ENCODE measurements at places on chromosomes 5 and 9.

- DNase-seq = no peak
Measured at GRCh38 chr9:121816845-121817450, 165.5 kb downstream of the DAB2IP start.

DNA sequence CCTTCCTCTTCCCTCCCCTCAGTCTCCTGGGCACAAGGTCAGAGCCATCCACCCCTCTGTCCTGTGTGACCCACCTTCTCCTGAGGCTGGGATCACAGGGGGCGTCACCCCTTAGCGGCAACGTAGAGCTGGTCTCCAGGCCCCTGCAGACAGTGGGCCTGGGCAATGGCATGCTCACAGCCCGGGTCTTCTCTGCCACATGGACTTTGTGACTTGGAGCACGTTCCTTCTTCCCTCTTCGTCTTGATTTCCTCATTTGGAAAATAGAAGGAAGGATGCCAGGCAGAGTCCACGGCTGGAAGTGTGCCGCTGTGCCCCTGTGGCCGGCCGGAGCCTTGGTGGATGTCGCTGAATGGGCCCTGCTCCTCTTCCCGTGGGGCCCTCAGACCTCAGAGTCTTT, 10.0 kb downstream of the RXRA start:
- DNase-seq = no peak

GRCh38 chr5:36772276-36773140, 104.1 kb upstream of the NIPBL start:
- no peak for DNase-seq

- no peak for DNase-seq
Measured at GRCh38 chr5:1884678-1885403, 2.1 kb upstream of the IRX4 start.

GRCh38 chr5:79399046-79399445, 114.9 kb downstream of the HOMER1 start:
- DNase-seq = no peak

DNA sequence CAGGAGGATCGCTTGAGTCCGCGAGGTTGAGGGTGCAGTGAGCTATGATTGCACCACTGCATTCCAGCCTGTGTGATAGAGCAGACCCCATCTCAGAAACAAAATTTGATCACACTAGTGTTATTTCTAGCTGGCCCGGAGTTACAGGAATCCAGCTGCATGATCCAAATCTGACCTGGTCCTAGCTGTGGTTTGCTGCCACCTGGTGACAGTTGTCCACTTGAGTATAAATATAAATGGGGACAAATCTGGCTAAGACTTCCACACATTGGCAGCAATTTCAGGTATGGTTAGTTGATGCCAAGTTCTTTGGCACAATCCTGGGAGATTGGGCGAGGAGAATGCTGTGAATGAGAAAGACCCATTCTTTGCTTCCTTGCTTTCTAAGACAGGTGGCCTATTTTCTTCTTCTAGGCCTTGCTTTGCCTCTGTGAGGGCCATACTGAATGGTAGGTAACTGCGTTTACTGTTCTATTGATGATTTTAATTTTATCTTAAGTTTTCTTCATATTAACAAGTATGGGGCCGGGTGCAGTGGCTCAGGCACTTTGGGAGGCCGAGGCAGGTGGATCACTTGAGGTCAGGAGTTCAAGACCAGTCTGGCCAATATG, 35.4 kb downstream of the UBE2R2 start:
- DNase-seq = peak; percentile 12

GRCh38 chr5:152529440-152529839, 124.4 kb upstream of the NMUR2 start:
- no peak for DNase-seq

DNA sequence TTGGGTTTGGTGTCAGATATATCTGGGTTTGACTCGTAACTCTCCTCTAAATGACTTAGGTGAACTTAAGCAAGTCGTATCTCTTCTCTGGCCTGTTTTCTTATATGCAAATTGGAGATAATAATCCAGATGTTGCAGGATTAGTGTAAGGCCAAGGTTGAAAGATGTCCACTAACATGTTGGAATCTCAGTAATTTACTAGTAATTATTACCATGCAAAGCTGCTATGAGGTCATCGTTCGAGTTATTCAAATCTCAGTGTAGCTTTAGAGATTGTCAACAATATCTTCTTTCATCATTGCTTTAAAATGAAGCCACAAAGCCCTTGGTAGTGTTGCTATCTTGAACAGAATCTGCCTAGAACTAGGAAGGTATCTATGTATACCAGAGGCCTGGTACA, 437.7 kb upstream of the KLF4 start:
- no peak for DNase-seq

DNA sequence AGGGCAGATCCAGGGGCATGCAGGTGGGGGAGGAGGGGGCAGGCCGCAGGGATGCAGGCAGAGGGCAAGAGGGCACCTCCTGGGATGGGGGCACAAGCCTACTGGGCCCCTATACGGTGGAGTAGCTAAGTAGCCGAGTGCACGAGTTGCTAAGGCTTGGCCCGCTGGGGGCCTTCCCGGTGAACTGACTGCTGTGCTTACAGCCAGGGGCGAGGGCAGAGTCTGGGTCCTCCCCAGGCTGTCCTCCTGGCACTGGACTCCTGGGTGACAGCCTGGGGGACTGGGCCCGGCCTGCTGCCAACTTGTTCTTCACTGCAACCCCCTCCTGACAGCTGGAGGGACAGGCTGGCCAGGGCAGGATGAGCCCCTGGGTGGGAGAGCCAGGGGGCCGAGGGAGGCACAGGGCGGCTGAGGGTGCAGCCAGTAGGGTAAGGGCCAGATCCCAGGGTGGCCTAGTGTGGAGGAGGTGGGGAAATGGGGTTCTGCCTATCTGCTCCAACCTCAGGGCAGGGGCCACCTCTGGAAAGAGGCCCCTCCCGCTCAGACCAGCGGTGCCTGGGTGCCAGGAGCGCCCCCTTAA, 1.7 kb upstream of the EGFL7 start:
- no peak for DNase-seq

DNA sequence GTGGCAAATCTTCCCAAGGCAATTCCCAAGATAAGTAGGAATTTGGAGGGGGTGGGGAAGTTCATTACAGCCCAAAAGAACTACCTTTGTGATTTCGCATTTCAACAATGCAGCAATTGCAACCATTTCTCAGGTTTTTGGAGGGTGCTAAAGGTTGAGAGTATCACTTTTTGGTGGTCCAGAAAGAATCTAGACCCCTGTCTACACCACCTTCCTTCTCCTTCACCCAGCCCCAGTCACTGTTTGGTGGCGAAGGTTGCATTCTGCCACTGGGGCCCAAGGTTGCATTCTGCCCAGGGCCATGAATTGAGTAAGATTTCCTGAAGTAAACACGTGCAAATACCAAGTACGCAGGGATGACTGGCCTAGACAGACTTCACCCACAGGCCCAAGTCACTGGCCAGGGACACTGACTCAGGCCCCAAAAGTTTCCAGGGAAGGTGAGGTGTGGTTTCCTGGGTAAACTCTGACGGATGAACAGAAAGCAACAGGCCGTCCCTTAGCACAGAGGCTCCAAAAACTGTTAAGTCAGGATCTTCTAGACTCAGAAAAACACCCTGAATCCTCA, 5.7 kb downstream of the PDE6A start:
- no peak for DNase-seq

DNA sequence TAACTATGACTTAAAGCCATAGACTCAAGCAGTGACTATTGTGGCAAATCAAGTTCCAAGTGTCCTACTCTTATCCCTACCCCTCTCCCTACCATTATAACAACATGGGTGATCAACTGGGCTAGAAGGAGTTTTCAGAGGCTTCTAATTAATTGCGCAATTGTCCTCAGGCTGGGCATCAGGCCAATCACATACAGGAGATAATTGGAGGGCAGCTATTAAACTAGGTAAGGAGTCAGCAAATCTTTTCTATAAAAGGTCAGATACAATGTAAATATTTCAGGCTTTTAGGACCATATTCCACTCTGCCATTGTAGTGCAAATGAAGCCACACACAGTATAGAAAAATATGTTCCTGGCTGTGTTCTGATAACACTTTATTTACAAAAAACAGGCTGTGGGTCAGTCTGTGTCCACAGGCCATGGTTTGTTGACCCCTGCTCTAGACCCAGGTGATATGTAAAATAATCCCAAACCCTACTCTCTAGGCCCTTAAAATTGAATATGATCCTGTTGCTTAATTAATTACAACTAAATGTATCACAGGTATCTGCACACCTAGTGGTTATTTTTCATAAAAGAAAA, 141.4 kb upstream of the PIK3R1 start:
- DNase-seq = no peak

DNA sequence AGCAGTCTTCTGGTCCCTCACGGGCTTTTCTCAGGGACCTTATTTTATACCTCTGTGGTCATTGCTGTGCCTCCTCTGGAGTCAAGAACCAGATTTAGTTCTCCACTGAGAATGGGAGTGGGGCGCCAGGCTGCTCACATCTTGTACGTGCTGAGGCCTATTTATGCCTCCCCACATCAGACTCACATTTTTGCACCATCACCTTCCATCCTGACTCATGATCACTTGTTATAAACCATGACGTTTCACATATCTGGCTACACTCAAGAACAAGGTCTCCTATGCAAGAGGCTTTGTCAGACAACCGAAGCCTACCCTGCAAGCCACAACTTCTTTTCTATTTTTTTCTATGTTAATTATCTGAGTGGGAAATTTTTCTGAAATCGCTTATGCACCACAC, 10.7 kb downstream of the PRUNE2 start:
- no peak for DNase-seq

DNA sequence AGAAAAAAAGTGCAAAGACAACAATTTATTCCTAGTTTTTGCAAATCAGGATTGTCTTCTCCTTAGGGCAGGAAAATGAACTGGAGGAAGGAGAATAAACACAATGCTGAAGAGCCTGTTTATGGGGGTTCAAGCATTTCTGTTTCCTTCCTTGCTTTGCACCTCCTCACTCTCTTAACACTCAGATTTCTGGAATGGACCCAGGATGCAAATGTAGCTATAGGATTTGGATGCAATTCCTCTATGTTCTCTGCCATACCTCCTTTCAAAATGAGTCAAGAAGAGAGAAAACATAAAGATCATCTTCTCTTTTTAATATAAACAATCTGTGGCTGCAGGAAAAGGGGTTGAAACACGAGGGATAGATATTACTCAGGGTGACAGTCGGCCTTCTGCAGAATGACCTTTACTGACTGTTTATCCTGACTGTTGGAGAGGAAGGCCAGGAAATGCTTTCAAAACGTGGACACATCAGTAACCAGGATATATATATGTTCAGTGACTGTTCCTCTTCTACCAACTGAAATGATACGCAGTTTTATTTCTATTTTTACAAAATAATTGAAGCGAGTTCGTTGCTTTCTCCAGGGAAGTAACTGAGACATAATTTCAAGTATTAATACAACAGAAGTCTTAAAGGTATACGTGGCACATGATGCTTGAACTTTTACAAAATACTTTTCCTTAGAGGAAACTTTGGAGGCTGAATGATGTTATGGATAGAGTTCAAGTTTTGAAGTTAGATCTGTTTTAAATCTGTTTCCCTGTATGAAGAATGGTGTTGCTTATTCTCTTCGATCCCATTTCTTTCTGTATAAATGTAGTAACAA, 44.4 kb downstream of the ACTBL2 start:
- DNase-seq = no peak

- DNase-seq = no peak
Measured at GRCh38 chr9:90979639-90980038, 178.0 kb downstream of the SYK start.

DNA sequence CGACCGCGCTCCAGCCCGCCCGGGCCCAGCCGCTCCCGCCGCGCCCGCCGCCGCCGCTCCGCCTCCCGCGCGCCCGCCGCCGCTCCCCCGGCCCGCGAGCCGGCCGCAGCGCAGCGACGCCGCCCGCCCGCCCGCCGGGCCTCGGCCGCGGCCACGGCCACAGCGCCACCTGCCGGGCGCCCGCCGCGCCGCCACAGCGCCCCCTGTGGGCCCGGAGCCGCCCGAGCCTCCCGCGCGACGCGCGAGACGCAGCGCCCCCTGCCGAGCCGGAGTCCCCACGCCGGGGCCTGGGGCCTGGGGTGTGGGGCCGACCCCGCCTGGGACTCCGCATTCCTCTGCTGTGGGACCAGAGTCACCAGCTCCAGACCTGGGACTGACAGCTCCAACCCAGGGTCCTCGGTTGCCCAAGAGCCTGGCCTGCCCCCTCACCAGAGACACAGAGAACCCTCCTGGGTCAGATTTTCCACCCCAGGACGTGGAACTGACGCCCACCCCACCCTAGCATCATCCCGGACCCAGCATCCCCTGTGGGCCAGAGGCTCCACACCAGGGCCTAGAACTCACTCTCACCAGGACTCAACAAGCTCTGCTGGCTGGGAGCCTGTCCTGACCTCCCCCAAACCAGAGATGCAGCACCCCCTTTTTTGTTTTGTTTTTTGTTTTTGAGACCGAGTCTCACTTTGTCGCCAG, at the start of gene RAPGEF1:
TSS of gene RAPGEF1 (minus strand) at position 118 of the 690 bp plus-strand sequence. CDS start 246 bp downstream, outside the sequence.
- DNase-seq = peak; percentile 64

DNA sequence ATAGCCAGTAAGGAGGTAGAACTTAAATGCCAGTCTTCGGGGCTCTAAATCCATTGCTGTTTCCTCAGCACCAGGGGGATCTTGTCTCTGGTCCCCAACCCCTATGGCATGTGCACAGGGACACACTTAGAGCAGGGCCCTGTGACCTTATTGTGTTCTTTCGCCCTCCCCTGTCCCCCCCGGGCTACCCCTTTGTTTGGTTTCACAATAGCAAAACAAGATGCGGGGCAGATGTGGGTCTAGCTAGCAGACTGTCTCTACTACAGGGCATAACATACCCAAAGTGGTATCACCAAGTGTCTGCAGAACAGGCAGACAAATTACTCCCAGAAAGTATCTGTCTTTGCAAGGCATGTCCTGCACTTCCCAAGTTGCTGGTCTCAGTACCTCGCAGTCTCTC, 2.1 kb downstream of the FBLL1 start:
- DNase-seq = no peak

DNA sequence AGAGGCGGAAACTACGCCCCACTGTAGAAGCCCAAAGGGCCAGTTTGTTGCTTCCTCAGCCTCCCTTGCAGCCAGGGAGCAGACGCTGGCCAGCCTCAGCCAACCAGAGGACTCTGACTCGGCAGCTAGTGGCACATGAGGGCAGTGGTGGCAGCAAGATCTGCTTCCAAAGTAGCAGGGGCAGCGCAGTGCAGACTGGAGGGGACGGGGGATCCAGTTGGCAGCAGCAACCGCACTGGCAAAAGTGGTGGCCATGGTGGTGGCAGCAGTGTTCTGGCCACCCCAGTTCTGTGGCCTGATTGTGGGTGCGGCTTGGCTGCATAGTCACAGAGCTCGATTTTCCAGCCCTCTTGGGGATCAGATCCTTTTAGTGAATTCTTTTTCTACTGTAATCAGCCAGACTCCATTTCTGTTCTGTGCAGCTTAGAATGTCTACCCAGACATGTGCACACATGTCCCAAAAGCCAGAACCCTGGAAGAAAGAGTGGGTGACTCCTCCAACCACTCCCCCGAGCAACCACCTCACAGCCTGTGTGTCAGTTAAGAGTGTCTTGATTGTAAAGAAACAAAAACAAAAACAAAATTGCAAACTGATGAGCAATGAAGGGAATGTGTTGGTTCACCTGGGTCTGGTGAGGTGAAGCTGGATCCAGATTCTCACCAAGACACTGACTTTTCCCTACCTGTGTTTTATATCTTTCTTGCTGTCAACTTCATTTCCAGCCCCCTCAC, 11.0 kb upstream of the ZBTB43 start:
- DNase-seq = no peak
